ENCODE measurements at places on chromosomes 1 and 21.

- no peak for DNase-seq
These were observed 32.4 kb downstream of the PRMT2 start for GRCh38 chr21:46667741-46668380.

DNA sequence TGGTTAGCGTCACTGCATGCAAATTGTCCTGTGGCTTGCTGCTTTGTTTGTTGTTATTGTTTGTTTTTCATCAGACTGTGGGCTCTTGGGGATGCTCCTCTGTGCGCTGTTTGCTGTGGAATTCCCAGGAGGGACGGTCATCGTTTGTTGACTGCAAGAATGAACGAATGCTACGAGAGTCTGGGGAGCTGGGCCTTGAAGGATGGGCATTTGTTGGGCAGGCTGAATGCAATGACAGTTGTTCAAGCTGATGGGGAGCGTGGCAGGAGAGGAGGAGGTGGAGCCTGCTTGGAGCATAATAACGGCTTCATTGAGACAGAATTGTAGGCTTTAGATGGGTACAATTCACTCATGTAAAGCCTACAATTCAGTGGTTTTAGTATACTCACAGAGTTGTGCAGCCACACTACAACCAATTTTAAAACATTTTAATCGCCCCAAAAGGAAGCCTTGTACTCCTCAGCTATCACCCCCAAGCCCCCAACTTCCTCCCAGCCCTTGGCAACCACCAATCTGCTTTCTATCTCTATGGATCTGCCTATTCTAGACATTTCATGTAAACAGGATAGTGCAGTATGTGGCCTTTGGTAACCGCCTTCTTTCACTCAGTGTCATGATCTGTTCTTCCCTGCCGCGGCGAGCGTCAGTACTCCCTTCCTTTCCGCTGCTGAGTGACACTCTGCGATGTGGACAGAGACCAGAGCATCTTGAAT, 190.2 kb downstream of the CAMTA1 start:
- DNase-seq: peak; percentile 7

DNA sequence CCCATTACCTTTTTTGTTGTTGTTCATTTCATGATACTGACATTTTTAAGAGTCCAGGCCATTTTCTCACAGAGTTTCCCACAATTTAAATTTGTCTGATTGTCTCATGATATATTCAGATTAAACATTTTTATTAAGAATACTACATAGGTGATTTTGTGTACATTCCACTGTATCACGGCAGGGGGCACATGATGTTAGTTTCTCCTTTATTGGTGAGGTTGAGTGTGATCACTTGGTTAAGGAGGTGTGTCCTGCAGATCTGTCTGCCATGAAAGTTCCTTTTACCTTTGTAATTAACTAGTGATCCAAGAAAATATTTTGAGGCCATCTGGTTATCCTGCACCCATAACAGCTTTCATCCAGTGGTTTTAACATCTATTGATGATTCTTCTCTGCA, 11.8 kb downstream of the RTCA start:
- DNase-seq: no peak

DNA sequence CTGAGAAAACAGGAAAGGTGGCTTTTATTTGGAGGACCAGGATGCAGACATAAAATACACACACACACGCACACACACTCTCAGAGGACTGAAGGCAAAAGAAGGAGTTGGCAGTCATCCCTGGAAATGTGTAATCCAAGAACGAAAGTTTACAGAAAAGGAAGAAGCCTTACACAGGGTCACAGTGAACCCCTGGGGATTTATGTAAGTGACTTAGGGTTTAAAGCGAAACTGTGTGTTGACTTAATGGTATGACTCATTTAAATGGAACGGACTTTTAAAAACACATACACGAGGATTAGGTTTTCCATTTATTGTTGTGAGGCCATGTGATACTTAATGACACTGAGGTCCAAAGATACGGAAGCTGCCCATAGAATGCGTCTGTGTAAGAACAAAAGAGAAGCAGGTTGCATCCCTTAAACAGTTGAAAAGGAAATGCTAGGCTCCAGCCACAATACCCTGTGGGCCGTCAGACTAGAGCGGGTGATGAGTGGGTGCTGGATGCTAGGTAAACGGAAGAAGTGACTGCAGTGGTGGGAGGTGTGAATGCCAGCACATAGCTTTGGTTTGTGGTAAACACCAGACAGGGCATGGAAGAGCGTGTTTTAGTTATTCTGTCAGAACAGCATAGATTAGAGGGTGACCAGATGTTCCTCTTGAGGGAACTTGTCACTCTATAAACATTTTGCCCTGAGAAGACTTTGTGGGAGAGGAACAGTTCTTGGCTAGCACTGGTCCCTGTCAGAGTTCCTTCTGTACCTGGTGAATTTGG, 21.6 kb upstream of the BCL10 start:
- DNase-seq: peak; percentile 45

DNA sequence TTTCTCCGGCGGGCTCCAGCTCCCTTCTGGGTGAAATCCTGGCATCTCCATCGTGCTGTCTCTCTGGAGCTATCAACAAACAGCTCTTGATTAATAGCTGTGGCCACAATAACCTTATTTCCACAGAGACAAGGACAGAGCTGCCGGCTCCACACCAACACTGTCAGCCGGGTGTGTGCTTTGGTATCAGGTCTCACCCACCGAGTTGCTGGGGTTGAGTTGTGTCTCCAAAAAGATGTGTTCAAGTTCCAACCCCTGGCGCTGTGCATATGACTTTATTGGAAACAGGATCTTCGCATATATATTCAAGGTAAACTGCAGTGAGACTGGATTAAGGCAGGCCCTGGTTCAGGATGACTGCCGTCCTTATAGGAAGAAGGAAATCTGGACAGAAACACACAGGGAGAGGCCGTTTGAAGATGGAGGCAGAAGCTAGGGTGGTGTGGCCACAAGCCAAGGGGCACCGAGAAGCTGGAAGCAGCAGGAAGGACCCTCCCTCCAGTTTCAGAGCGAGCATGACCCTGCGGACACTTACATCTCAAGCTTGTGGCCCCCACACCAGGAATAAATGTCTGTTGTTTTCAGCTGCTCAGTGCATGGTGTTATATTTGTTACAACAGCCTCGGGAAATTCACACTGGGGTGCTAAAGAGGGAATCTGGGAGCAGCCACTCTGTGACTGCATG, 88.4 kb upstream of the TMPRSS2 start:
- DNase-seq: no peak

- no peak for DNase-seq
These were observed 286.7 kb downstream of the HLX start for GRCh38 chr1:221165839-221166500.

DNA sequence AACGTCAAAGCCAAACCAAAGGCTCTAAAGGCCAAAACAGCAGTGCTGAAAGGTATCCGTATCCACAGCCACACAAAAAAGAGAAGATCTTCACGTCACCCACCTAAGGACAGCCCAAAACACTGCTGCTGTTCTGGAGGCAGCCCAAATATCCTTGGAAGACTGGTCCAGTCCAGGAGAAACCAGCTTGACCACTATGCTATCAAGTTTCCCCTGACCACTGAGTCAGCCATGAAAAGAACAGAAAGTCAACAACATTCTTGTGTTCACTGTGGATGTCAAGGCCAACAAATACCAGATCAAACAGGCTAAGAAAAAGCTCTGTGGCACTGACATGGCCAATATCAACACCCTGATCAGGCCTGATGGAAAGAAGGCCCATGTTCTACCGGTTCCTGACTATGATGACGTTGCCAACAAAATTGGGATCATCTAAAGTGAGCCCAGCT, 32.1 kb downstream of the ARID4B start:
- no peak for DNase-seq
